ENCODE measurements at places on chromosomes 7 and 10.

- DNase-seq, result no peak
These were observed 11.4 kb upstream of the TACR2 start for GRCh38 chr10:69428165-69428564.

GRCh38 chr7:1884583-1885350 is 214.7 kb downstream of the ELFN1 start:
- no peak for DNase-seq

- DNase-seq, result no peak
These were observed 491.8 kb upstream of the TPK1 start for GRCh38 chr7:145327646-145328045.

DNA sequence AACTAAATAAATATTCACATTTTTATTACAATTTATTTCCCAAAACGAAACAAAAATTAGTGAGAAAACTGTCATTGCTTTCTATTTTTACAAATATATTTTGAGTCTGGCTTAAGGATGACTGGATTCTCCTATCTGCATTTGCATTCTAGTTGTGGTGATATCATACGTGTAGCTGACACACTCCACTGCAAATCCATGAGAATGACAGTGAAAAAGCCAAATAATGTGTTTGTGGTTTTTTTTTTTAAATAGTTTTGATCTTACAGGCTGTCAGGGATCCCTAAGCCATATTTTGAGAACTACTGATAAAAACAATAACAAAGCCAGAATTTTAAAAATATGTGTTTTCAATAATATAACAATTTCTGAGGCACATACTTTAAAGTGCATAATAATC is 5.8 kb upstream of the STAMBPL1 start:
- no peak for DNase-seq

- DNase-seq, result no peak
These were observed 15.2 kb upstream of the CYREN start for GRCh38 chr7:135185471-135186260.

- no peak for DNase-seq
These were observed 70.8 kb upstream of the FGFR2 start for GRCh38 chr10:121669028-121669374.

DNA sequence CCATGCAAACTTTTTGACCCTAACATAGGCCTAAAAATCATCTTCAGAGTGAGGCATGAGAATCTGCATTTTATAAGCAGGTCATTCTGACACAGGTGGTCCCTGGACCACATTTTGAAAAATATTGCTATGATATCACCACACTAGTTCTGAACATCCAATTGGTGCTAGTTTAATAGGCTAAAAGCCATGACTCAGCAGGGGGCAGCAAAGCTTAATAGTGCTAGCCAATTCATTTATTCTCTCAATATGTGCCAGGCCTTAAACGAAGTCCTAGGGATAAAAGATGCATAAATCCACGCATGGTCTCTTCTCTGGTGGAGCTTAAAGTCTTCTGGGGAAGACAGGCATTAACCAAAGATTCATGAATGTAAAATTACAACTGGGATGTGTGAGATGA is 10.2 kb upstream of the SLC25A28 start:
- no peak for DNase-seq

- DNase-seq, result no peak
These were observed 699.4 kb upstream of the FZD8 start for GRCh38 chr10:36341471-36341870.

GRCh38 chr7:141609576-141609975 is 58.4 kb downstream of the AGK start:
- DNase-seq, result no peak

DNA sequence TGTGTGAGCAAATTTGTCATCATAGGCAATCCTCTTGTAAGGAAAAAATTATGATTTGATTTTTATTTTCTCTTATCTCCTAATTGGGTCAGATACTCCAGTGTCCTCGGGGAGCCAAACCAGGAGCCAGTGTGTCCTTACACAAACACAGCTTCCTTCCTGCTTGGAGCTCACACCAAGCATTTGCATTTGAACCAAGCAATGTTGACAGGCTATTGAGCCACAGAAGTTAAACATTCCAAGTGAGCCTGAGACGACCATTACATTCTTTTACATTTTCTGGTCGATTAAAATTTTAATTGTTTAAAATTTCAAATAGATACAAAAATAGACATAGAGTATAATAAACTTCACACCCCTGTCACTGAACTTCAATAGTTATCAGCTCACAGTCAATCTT is 194.8 kb downstream of the CFTR start:
- DNase-seq, result no peak

DNA sequence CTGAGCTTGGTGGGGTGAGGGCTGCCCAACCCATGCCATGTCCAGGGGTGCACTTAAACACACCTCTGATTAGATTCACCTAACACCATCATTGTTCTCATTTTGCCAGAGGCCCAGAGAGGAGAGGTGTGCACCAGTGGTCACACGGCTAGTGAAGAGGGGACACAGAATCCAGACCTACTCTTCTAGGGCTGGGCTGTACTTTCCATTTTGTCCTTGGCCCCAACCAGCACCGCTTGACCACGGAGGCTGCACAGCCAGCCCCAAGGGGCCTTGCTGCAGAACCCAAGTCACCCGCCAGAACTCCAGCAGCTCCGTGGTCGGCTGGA is 246 bp upstream of the WDFY4 start:
- no peak for DNase-seq

DNA sequence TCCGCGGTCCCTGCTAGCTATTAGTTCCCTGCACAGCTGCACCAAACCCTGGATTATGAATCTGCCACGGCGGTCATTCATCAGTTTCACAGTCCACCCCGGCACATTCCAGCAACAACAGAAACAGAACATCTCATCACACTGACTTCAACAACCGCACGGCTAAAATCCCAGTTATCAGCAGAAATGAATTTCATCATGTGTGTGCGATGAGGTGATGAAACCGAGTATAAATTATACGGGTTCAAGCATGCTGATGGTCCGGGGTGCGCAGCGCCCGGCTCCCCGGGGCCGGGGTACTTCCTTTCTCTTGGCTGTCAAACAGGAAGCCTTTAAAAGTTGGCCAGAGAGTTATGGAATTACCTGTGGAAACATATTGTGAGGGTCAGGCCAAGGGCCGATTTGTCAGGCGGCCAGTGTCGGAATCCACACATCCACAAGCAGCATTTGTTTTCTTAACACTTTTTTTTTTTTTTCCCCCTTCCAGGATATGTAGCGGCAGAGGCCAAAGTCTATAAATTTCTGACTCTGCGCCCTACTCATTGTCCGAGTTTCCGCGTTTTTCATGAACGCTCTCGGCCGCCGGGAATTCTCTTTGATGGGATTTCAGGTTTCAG is 420.9 kb upstream of the MGMT start:
- DNase-seq, result no peak

GRCh38 chr10:67473850-67474633 is 222.0 kb downstream of the CTNNA3 start:
- no peak for DNase-seq

DNA sequence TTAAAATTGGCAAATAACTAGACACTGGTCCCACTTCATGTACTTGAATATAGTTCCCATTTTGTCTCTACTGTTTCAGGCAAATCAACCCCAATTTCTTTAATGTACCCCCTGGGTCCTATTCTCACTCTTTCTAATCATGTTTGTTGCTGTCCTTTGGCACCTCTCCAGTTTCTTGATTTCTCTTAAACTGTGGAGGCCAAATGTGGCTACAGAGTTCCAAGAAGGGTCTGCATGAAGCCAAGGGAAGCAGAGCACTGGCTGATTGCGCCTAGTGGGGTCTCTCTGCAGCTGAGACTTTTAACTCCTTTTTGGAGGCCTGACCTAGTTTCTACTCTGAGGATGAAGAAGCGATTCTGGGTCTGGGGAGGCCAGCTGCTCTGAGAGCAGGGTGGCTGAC is 6.7 kb upstream of the ADAM12 start:
- no peak for DNase-seq

GRCh38 chr7:6447581-6448199 is at the start of gene DAGLB:
Gene DAGLB (minus strand): TSS chr7:6447954. CDS start chr7:6447842, 112 bp downstream.
- DNase-seq, result peak; percentile 96

DNA sequence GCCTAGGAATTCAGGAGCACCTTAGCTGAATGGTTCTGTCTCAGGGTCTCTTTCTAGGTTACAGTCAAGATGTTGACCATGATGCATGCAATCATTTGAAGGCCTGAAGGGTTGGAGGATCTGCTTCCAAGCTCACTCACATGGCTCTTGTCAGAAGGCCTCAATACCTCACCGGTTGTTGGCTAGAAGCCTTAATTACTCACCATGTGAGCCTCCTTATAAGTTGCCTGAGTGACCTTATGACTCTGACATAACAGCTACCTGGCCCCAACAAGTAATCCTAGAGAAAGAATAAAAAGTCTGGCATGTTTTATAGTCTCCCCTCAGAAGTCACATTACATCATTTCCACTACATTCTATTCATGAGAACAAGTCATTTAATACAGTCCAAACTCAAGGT is 3.4 kb upstream of the C1GALT1 start:
- DNase-seq, result no peak

- DNase-seq, result no peak
These were observed 190.4 kb upstream of the LYZL1 start for GRCh38 chr10:29098423-29098822.

- no peak for DNase-seq
These were observed 71.5 kb upstream of the LRRC17 start for GRCh38 chr7:102841290-102841689.

GRCh38 chr10:96685306-96685705 is 35.0 kb downstream of the PIK3AP1 start:
- DNase-seq, result no peak

GRCh38 chr7:16431646-16432424 is 10.5 kb upstream of the CRPPA start:
- no peak for DNase-seq

DNA sequence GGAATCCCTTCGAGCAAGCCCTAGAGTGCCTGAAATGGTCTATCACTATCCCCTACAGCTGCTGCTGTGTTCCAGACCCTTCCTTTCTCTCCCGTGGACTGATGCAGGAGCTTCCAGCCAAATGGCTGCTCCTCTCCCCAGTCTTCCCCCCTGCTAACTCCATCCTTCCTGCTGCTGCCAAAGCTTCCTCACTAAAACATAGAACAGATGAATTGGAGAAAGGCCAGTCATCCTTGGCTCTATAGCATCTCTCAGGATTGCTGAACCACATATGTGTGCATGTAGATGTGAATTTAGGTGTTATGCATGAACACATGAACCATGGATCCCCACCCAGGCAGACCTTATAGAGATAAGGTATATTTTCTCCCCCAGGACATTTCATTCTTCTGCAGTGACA is 60.7 kb downstream of the GPR26 start:
- DNase-seq, result no peak

DNA sequence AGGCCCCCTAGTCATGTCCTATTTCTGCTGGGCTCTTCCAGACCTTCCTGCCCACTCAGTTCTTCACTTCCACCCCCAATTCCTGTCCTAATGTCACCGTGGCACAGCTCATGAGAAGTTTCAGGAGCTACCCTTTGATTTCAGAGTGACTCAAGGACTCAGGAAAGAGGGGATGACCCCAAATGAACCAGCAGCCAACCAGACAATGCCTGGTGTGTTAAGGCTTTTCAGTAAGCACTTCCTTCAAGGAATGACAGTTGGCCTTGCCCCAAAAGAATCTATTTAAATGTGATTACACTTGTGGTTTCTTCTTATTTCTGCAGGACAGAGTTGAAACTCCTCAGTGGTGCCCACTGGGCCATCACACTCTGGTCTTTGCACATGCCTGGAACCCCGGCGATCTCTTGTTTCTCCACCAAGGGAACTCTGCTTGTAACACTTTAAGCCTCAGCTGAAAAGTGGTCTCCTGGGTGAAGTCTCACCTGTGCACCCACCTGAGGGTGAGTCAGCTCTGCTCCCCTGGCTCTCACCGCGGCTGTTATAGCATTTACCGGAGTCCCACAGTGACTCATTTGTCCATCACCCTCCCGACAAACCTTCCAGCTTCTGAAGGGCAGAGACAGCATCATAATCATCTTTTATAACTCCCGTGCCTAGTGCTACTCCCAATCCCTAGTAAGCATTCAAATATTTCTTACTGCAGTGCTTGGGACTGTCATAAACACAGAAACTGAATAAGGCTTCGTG is 123.0 kb upstream of the SVIL start:
- DNase-seq, result no peak

DNA sequence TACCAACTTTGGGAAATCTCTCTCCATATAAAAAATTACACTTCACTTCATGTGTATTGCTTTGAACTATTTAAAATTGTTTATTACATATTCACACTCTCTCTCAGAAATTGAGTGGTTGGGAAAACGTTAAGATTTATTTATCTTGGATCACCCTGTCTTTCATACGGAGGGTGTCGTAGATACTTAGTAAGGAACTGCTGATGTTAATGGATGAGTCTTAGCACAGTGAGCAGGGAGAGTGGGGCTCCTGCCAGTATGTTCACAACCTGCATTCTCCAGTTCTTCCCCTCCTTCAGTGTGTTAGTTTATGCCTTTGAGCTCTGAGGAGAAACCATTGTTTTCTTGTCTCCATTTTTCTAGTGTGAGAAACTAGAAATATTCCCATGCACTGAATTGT is 67.1 kb downstream of the CDK14 start:
- no peak for DNase-seq

DNA sequence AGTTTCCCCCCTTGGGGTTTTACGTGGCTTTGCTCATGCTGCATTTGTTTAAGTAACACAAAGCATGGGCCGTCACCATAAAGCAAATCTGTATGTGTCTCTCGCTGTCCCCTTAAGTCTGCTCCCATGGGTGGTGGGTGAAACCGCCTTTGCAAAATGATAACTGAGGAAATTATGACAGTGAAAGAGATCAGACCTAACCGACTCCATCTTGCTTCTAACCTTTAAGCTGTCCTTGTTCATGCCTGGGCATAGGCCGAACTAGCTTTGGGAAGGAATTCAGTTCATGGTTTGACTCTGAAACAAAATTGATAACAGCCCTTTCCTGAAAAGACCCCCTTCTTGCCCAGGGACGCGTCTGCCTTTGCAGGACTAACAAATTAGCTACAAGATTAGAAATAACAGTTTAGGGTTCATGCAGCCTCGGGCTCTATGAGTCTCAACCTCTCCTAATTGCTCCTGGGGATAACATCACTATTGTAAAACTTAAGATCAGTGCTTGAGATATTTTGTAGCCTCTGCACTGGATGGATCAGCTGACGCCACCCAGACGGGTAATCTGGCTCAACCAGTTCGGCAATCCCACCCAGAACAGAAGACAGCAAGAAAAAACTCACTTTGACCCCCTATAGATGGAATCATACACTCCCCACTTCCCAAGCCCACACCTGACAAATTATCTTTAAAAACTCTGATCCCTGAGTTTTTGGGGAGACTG is 623.7 kb downstream of the TYW1 start:
- no peak for DNase-seq

GRCh38 chr7:44912775-44913347 is 27.5 kb upstream of the PURB start:
- DNase-seq, result no peak

- no peak for DNase-seq
These were observed 118.6 kb downstream of the ZMIZ1 start for GRCh38 chr10:79187121-79187940.

DNA sequence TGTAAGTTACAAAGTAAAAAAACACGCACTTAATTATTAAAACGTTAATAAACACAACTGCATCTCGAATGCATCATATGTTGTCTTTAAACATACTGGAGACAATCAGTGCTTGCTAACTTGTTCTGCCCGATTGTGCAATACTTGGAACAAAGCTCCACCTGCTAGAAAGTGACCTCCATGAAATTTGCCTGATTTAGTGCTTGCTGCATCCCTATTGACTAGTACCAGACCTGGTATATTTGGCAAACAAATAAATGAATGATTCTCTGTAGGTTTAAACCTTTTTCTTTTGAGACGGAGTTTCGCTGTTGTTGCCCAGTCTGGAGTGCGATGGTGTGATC is 6.2 kb downstream of the BZW2 start:
- no peak for DNase-seq

Data from activated T-helper 1 cell treated with anti-CD3 and anti-CD28 coated beads, Interleukin-12 subunit alpha, Interleukin-12 subunit beta, Interleukin-2, Interleukin-4 antibody, amounts not matched to agents 30 ng/mL and 10 ng/mL and 1 ng/mL, durations not matched to agents 14 hours and 24 hours and 36 hours (primary cell).